Type B pancreatic cell (in vitro differentiated cells): ENCODE measurements at places on chromosomes 1 and 21. TPM values are rescaled to one million over a fixed set of nuclear protein-coding genes. Genes with fewer than 3 reads are reported as not detected.

Gene ADAMTS5
- 5.8 and 8.1 TPM in 2 replicates for total RNA-seq

GRCh38 chr21:31750843-31751242 is 18.9 kb upstream of the SCAF4 start:
- H3K4me3 ChIP-seq = no peak overlapping the region
- H3K27ac ChIP-seq = no peak overlapping the region
- peaks cover 19% of the 10 kb centered on the region for H3K4me1 ChIP-seq

DNA sequence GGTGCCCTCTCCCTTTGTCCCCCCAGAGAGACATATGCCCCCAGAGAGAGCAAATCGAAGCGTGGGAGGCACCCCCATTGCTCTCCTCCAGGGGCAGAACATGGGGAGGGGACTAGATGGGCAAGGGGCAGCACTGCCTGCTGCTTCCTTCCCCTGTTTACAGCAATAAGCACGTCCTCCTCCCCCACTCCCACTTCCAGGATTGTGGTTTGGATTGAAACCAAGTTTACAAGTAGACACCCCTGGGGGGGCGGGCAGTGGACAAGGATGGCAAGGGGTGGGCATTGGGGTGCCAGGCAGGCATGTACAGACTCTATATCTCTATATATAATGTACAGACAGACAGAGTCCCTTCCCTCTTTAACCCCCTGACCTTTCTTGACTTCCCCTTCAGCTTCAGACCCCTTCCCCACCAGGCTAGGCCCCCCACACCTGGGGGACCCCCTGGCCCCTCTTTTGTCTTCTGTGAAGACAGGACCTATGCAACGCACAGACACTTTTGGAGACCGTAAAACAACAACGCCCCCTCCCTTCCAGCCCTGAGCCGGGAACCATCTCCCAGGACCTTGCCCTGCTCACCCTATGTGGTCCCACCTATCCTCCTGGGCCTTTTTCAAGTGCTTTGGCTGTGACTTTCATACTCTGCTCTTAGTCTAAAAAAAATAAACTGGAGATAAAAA is 8.4 kb downstream of the EFNA3 start:
- DNase-seq = no peak
- H3K27ac ChIP-seq = peak overlapping the region; percentile 34
- H3K36me3 ChIP-seq = no peaks in the 10 kb centered on the region
- peaks cover 25% of the 10 kb centered on the region for H3K27me3 ChIP-seq
- H3K4me3 ChIP-seq = peak overlapping the region; percentile 66

Gene NCAM2
- total RNA-seq = 5.3 and 22.6 TPM in 2 replicates

DNA sequence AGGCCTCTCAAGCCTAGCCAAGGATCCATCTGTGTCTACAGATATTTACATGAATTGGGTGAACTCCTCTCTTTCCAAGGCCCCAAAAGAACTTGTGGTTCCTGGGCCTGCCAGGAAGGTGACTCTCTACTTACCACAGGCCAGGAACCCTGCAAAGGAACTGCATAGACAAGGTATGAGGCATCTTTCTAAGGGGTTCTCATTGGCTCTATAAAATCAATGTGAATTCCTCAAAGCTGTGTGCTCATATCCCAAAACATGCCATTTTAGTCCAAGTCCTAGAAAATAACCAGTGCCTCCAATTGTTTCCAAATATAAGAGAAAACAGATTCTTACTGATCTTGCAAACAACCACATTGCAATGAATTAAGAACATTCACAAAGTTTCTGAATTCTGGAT is 39.9 kb upstream of the RGL1 start:
- no peak overlapping the region for H3K27ac ChIP-seq
- no peak overlapping the region for H3K4me3 ChIP-seq
- H3K36me3 ChIP-seq = no peaks in the 10 kb centered on the region
- H3K4me1 ChIP-seq = no peaks in the 10 kb centered on the region
- H3K27me3 ChIP-seq = no peaks in the 10 kb centered on the region

GRCh38 chr21:15275615-15276235 is 210.9 kb upstream of the NRIP1 start:
- no peaks in the 10 kb centered on the region for H3K36me3 ChIP-seq
- H3K4me3 ChIP-seq = no peak overlapping the region
- H3K27me3 ChIP-seq = no peaks in the 10 kb centered on the region

Gene CAPN8
- total RNA-seq = 0.71 and 2.3 TPM in 2 replicates

DNA sequence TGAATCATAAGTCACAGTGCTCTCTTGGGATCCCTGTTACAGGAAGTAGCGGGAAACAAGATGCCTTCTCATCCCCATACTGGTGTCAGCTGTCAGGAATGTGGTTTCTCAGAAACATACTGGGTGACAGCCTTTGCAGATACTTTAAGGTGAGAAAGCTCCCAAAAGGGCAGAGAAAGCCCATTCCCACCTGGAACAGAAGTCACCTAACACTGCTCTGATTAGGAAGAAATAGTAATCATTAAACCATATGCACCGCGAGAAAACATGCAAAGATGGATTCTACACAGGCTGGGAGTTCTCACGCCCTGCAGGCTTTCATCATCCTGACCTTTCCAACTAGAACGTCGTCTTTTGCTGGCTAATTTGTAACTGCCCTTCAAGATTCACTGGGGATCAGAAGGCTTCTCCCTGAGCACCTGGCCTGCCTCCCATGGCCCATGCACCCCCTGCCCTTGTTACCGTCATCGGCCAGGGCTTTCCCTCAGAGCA is 46.2 kb upstream of the SLC44A3 start:
- no peak for DNase-seq
- H3K36me3 ChIP-seq = no peaks in the 10 kb centered on the region
- peak overlapping the region; percentile 21 for H3K4me3 ChIP-seq

GRCh38 chr1:183063349-183063748 is 40.1 kb downstream of the LAMC1 start:
- DNase-seq = no peak
